ENCODE measurements at places on chromosomes 6 and 20. TPM values are rescaled to one million over a fixed set of nuclear protein-coding genes. Genes with fewer than 3 reads are reported as not detected.

DNA sequence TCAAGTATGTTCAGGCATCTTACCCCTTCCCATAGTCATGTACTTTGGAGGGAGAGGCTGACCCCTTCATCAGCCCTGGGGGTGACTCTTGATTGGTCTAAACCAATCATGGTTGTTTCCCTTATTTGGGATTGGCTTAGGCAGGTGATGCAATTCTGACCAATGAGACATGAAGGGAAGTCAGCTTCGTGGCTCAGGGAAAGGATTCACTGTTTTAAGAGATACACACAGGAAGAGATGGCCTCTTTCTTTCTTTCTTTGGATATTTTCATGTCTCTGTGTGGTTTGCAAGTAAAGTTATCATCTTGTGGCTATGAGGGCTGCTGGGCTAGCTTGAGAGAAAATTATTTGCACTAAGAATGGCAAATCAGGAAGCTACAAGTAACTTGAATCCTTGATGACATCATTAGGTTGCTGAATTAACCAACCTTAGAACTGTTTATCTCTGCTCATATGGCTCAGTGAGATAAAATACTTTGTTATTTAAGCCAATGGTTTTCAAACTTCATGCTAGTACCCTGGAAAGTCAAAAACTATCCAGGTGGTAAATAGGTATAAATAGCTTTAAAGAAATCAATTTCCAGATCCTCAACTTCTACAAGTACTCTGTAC, 144.2 kb upstream of the CENPW start:
- DNase-seq: no peak
- H3K4me3 ChIP-seq: no peak overlapping the region
- no peaks in the 10 kb centered on the region for H3K36me3 ChIP-seq

DNA sequence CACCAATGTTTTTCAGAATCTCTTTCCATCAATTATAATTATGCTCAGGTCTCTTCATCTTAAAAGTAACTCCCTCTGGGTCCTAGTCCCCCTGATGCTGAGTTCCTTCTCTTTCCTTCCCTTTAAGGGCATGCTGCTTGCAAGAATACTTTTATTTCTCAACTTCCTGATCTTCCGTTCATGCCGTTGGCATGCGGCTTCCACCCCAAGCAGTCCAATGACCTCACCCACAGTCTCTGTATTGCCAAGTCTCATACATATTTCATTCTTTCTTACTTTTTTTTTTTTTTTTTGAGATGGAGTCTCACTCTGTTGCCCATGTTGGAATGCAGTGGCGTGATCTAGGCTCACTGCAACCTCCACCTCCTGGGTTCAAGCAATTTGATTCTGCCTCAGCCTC, 83.5 kb downstream of the NDUFAF5 start:
- no peak for DNase-seq
- H3K27me3 ChIP-seq: no peaks in the 10 kb centered on the region
- H3K4me1 ChIP-seq: peaks cover 8% of the 10 kb centered on the region

- H3K27me3 ChIP-seq: no peaks in the 10 kb centered on the region
- H3K36me3 ChIP-seq: no peaks in the 10 kb centered on the region
- peak overlapping the region; percentile 69 for H3K27ac ChIP-seq
- H3K4me3 ChIP-seq: no peak overlapping the region
- peak; percentile 96 for DNase-seq
Observed at GRCh38 chr20:36399147-36399968, 93.2 kb downstream of the DLGAP4 start.

- H3K4me3 ChIP-seq: no peak overlapping the region
- H3K4me1 ChIP-seq: peaks cover 11% of the 10 kb centered on the region
- H3K27ac ChIP-seq: peak overlapping the region; percentile 85
- DNase-seq: no peak
Observed at GRCh38 chr6:37116326-37116725, 53.6 kb upstream of the PIM1 start.

GRCh38 chr6:33631971-33632557, 10.9 kb downstream of the ITPR3 start:
- H3K4me1 ChIP-seq: peaks cover 66% of the 10 kb centered on the region
- DNase-seq: no peak
- H3K36me3 ChIP-seq: no peaks in the 10 kb centered on the region

GRCh38 chr6:92109256-92109655, 1310.1 kb downstream of the EPHA7 start:
- no peak overlapping the region for H3K4me3 ChIP-seq
- peak; percentile 11 for DNase-seq
- no peaks in the 10 kb centered on the region for H3K36me3 ChIP-seq
- H3K27ac ChIP-seq: no peak overlapping the region
- H3K4me1 ChIP-seq: peaks cover 9% of the 10 kb centered on the region

DNA sequence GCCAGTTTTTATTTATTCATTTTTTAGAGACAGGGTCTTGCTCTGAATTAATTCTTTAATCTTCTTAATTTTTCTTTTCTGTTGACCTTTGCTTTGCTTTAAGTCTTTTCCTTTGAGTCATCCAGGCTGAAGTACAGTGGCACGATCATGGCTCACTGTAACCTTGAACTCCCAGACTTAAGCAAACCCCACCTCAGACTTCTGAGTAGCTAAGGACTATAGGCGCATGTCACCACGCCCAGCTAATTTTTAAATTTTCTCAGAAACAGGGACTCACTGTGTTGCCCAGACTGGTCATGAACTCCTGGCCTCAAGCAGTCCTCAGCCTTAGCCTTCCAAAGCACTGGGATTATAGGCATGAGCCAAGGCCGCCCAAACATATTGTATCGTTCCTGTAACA, 71.3 kb upstream of the GNRH2 start:
- H3K27me3 ChIP-seq: no peaks in the 10 kb centered on the region
- H3K27ac ChIP-seq: no peak overlapping the region
- H3K4me3 ChIP-seq: no peak overlapping the region

- no peaks in the 10 kb centered on the region for H3K4me1 ChIP-seq
- H3K27ac ChIP-seq: no peak overlapping the region
- DNase-seq: no peak
- no peaks in the 10 kb centered on the region for H3K27me3 ChIP-seq
- H3K36me3 ChIP-seq: peaks cover 48% of the 10 kb centered on the region
Observed at GRCh38 chr20:17627101-17627955, 54.7 kb downstream of the RRBP1 start.

The PSORS1C1 gene
- total RNA-seq: 0.34 TPM

The BPI gene
- total RNA-seq: not detected

Data from WTC11 (cell line).